ENCODE measurements at places on chromosomes 3 and 15. TPM values are rescaled to one million over a fixed set of nuclear protein-coding genes. Genes with fewer than 3 reads are reported as not detected.
A peak's percentile ranks its signal among the peaks of the same experiment; 100 is the strongest.

CCRL2 gene
- total RNA-seq: not detected

CCDC39 gene
- not detected for total RNA-seq

SELENOT gene
- 70.5 TPM for total RNA-seq

TRIM42 gene
- total RNA-seq: not detected

OR5K2 gene
- not detected for total RNA-seq

ATP8B4 gene
- not detected for total RNA-seq

RBSN gene
- 22.3 TPM for total RNA-seq

- peaks cover 21% of the 10 kb centered on the region for H3K27me3 ChIP-seq
- no peaks in the 10 kb centered on the region for H3K36me3 ChIP-seq
- no peak for DNase-seq
- H3K4me3 ChIP-seq: no peak overlapping the region
- no peak overlapping the region for H3K27ac ChIP-seq
Observed at GRCh38 chr3:10554746-10555145, 49.4 kb upstream of the ATP2B2 start.

DNA sequence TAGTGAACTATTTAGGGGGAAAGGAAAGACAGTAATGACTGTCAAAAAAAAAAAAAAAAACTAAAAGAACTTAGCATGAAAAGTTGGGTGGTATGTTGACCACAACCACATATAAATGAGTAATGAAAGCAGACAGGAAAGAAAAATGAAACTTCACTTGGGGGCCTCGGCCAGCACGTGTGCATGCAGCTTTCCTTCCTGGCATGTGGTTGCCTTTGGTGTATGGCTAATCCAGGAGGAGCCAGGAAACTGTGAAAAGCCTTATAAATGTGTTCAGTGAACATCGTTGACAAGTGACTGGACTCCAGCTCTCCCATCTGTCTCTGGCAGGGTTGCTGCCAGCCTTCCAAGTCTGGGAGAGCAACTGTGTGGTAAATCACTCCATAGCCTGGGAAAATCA lies 195.1 kb downstream of the DTWD1 start:
- DNase-seq: no peak
- H3K36me3 ChIP-seq: no peaks in the 10 kb centered on the region
- H3K4me3 ChIP-seq: no peak overlapping the region
- no peak overlapping the region for H3K27ac ChIP-seq

- H3K36me3 ChIP-seq: no peaks in the 10 kb centered on the region
- no peak overlapping the region for H3K4me3 ChIP-seq
- no peak overlapping the region for H3K27ac ChIP-seq
- no peaks in the 10 kb centered on the region for H3K4me1 ChIP-seq
Observed at GRCh38 chr3:118736107-118736506, 298.5 kb downstream of the IGSF11 start.

DNA sequence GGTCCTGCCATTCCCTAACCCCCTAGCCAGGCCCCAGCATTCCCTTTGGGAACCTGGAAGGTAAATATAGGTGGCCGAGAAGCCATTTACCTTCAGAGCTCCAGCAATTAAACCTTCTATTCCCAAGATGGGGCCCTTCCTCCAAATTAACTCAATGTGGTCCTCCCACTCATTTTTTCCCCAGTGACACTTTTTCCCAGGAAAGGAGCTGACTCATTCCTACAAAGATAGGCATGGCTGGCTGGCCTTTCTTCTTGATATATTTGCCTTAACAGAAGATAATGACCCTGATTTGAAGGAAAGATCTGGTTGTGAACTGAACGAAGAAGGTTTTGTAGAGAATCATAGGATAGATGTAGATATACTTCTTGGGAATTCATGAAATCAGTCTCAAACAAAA lies 279.0 kb upstream of the VEPH1 start:
- H3K4me3 ChIP-seq: no peak overlapping the region
- peaks cover 34% of the 10 kb centered on the region for H3K4me1 ChIP-seq
- no peaks in the 10 kb centered on the region for H3K27me3 ChIP-seq
- H3K27ac ChIP-seq: no peak overlapping the region
- DNase-seq: no peak

DNA sequence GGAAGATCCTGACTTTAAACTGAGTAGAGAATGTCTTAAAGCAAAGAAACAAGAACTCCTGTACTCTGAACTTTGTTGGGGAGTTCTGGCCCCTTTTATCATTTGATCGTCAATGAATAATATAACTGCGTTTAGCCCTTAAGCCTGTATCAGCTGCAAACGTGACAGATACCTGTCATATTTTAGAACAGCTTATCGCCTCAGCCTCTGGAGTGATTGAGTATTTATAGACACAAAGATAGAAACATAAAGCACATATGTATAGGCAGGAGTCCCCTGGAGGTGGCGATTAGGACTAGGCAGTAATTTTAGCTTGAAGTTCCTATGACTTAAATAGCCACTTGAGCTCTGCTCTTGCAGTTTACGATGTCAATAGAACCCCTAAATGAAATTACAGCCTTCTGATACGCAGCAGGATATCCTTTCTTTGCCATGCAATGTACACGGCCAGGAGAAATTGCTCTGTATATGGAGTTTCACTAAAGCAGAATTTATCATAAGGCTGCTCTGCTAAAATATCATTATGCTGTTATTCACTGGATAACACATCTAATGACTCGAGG lies 321.8 kb downstream of the TIGIT start:
- peaks cover 3% of the 10 kb centered on the region for H3K4me1 ChIP-seq
- no peak overlapping the region for H3K4me3 ChIP-seq

GRCh38 chr3:120449251-120449650 lies 1.5 kb downstream of the FSTL1 start:
- H3K27ac ChIP-seq: peak overlapping the region; percentile 91
- no peak for DNase-seq
- H3K4me3 ChIP-seq: peak overlapping the region; percentile 95

GRCh38 chr3:160826991-160827390 lies 71.0 kb downstream of the PPM1L start:
- H3K4me1 ChIP-seq: no peaks in the 10 kb centered on the region
- no peak overlapping the region for H3K27ac ChIP-seq
- no peaks in the 10 kb centered on the region for H3K27me3 ChIP-seq
- no peak for DNase-seq
- H3K36me3 ChIP-seq: no peaks in the 10 kb centered on the region

DNA sequence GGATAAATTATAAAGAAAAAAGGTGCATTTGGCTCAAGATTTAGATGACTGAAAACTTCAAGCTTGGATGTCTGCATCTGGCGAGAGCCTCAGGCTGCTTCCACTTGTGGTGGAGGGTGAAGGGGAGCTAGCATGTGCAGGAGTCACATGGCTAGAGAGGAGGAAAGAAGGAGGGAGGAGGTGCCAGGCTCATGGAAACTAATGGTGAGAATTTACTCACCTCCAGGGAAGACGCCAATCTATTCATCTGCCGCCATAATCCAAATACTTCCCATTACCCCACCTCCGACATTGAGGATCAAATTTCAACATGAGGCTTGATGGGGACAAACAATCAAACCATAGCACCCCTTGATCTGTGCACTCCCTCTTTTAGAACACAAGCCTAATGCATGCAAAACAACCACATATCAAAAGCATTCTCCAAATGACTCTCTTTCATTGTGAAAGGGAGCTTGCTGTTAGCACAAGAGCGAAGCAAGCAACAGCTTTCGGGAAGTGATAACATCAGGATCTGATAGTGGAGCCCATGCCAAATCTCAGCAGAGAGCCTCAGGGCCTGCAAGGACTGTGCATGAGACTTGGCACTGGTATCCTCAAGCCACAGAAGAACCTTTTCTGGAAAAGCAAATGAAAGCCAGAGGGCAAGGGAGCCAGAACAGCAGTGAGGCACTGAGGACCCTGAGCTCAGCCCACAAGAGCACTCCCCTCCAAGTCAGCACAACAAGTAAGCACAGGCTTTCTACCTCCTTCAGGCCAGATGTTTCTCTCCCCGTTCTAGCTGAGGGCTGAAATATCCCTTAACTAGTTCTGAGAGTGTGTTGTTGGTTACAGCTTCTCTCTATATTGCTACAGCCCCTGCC lies 50.2 kb upstream of the THBS1 start:
- H3K27ac ChIP-seq: no peak overlapping the region
- H3K4me3 ChIP-seq: no peak overlapping the region
- no peaks in the 10 kb centered on the region for H3K4me1 ChIP-seq
- H3K36me3 ChIP-seq: no peaks in the 10 kb centered on the region
- no peak for DNase-seq

- no peak for DNase-seq
- H3K4me3 ChIP-seq: no peak overlapping the region
- no peaks in the 10 kb centered on the region for H3K27me3 ChIP-seq
- H3K4me1 ChIP-seq: peaks cover 5% of the 10 kb centered on the region
- no peak overlapping the region for H3K27ac ChIP-seq
Observed at GRCh38 chr3:122767540-122768372, 25.9 kb downstream of the HSPBAP1 start.

- peaks cover 20% of the 10 kb centered on the region for H3K4me1 ChIP-seq
- peaks cover 24% of the 10 kb centered on the region for H3K36me3 ChIP-seq
- no peak overlapping the region for H3K27ac ChIP-seq
- DNase-seq: no peak
- no peak overlapping the region for H3K4me3 ChIP-seq
Observed at GRCh38 chr3:11346416-11346815, 74.2 kb downstream of the ATG7 start.

- no peaks in the 10 kb centered on the region for H3K4me1 ChIP-seq
- H3K4me3 ChIP-seq: no peak overlapping the region
- no peak overlapping the region for H3K27ac ChIP-seq
- H3K36me3 ChIP-seq: peaks cover 11% of the 10 kb centered on the region
- H3K27me3 ChIP-seq: no peaks in the 10 kb centered on the region
Observed at GRCh38 chr3:52396011-52396906, 48.6 kb downstream of the SEMA3G start.

Measured in chondrocyte (in vitro differentiated cells).